AG04450 (cell line): ENCODE measurements at places on chromosomes 2 and 18.

GRCh38 chr18:22626771-22627170 lies 209.1 kb upstream of the CTAGE1 start:
- no peak for DNase-seq

DNA sequence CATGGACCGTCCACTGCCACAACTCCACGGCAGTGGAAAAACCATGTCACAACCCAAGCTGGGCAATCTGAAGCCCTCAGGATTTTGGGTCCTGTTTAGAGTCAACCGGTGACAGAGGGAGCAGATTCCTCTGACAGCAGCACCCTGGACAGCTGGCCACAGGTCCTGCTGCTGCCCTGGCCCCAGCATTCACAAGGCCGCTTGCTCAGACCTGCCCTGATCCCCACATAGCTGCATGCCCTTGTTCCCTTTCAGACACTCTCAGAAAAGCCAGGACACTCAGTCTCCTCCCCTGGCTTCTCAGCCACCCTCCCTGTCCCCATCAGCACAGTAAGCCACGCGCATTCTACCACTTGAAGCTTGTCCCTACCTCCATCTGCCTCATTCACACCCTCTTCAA lies 1.6 kb downstream of the COPS9 start:
- no peak for DNase-seq

GRCh38 chr18:27967913-27968824 lies 208.8 kb downstream of the CDH2 start:
- no peak for DNase-seq

- no peak for DNase-seq
Observed at GRCh38 chr2:168814939-168815907, 12.8 kb downstream of the NOSTRIN start.

GRCh38 chr18:35424356-35424755 lies 47.2 kb upstream of the ZNF396 start:
- DNase-seq: no peak

- DNase-seq: no peak
Observed at GRCh38 chr2:53609551-53609950, 158.1 kb upstream of the CHAC2 start.

- no peak for DNase-seq
Observed at GRCh38 chr2:20852139-20852538, 29.2 kb upstream of the LDAH start.
